ENCODE measurements at places on chromosomes 4 and X.
A peak's percentile ranks its signal among the peaks of the same experiment; 100 is the strongest.

- no peak for DNase-seq
Observed at GRCh38 chr4:3391422-3391821, 50.3 kb upstream of the HGFAC start.

- no peak for DNase-seq
Observed at GRCh38 chr4:1538941-1539772, 132.9 kb upstream of the NKX1-1 start.

DNA sequence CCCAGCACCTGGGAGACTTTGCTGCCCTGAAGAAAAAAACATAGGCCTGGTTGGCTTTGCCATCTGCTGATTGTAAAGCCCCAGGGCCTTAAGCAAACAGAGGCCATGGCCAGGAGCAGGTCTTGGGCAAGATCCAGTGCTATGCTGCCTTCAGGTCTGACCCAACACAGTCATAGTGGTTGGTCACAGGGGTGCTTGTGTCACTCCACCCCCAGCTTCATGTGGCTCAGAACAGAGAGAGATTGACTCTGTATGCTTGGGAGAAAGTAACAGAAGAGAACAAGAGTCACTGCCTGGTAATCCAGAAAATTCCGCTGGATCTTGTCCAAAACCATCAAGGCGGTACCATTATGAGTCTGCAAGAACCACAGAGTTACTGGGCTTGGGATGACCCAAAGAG, 24.4 kb upstream of the SMARCA5 start:
- DNase-seq: no peak

GRCh38 chrX:38332505-38332904, 5.2 kb upstream of the RPGR start:
- no peak for DNase-seq

DNA sequence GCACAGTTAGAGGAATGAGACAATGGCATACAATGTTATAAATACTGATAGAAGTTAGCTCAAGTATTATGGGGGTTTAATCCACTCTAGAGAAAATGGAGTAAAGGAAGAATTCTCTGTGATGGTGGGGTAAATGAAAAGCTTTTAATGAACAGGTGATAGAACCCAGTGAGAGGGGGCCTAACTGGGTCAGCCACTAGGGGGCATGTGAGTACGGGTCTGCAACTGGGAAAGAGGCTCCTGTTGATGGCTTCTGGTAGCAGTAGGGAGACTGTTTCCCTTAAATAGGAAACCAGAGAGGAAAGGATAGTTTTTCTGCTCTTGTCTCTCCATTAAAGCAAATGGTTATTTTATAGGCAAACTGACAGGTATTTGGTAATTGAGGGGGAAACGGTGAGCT, 132.8 kb upstream of the GPR101 start:
- DNase-seq: peak; percentile 1

- DNase-seq: no peak
Observed at GRCh38 chr4:53128706-53129357, 237.0 kb downstream of the SCFD2 start.

GRCh38 chrX:9476810-9477575, 12.1 kb downstream of the TBL1X start:
- DNase-seq: no peak

DNA sequence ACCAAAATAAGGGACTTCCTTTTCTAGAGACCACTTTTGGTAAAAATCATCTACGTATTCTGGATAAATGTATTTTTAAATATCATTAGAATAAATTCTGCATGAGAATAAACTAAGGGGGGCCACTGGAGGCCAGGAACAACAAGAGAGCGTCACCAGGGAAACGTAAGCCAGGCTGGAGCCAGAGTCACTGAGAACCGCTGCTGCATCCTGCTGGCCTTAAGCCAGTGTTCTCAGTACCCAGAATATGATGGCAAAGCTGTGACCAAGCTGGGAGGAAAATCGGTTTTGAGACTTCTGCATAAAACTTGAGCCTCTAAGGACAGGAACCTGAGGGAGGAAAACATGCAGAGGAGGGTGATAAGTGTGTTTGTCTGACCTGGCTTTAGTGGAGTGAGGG, 63.0 kb upstream of the FAM9A start:
- no peak for DNase-seq

DNA sequence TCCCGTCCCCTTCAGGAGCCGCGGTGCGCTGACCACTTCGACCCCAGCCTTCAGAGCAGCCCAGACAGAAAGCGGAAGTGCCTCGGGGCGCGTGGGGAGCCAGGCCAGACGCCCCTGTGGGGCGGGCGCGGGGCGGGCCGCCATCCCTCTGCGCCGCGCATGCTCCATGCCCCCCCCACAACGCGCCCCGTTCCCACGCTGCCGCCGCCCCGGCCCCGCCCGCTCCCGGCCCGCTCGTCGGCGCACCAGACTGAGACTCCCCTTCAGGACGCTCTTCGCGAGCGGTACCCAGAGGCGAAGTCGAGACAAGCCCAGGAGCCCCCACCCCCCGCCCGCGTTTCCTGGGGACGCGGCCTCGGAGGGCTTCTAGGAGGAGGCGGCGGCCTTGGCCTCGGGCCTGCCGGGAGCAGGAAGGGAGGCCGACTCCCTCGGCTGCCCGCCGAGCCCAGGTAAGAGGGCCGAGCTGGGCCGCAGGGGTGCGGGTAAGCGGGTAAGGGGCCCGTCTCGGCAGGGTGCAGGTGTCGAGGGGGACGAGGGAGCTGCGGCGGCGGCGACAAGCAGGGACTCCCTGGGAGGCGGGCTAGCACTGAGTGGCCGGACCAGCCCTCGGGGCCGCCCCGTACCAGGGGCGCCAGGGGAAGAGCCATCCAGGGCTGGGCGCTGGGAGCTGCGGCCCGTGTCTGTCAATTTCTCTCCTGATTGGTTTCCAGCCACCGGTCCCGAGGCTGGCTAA, at the start of gene ZFP92:
Gene ZFP92, plus strand, starts transcription at position 218 of the 733 bp plus-strand sequence. CDS start 6,851 bp downstream, outside the sequence.
- DNase-seq: peak; percentile 42

DNA sequence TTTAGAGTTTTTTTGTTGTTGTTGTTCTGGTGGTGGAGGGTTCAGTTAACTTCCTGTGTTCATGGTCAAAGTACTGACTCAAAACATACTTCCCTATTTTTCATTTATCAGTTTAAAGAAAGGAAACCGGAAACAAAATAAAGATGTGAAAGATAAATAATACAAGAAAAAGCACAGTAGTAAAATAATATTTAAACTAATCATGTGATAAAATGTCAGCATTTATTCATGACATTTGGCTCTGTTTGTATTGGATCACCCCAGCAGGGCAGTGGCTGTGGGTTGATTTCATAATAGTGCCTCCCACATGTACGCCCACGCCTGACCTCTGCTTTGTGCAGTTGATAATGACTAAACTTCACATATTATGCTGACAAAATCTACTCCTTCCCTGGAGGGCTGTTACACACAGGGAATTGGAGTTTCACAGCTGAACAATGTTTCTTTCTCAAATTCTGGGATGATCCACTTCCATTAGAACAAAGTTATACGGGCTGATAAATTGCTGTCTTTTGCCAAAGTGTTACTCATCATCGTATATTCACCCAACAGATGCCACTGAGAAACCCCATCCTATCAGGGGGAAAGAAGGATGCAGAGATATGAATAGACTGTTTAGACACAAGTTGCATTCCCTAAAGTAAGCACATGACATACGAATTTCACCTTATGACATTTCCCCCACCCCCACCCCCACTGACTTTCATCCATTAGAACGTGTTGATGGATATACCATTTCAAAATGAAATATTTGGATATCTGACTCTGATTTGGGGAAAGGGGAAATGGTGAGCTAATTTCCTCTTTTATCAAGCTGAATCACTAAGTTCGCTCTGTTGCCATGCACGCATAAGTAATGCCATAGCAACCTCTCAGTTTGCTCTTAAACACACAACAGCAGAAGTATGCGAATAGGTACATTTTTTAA, 48.3 kb downstream of the AMELX start:
- DNase-seq: peak; percentile 2

GRCh38 chr4:27112587-27112986, 251.9 kb downstream of the STIM2 start:
- DNase-seq: no peak

GRCh38 chr4:42225286-42225685, 72.8 kb upstream of the BEND4 start:
- no peak for DNase-seq

DNA sequence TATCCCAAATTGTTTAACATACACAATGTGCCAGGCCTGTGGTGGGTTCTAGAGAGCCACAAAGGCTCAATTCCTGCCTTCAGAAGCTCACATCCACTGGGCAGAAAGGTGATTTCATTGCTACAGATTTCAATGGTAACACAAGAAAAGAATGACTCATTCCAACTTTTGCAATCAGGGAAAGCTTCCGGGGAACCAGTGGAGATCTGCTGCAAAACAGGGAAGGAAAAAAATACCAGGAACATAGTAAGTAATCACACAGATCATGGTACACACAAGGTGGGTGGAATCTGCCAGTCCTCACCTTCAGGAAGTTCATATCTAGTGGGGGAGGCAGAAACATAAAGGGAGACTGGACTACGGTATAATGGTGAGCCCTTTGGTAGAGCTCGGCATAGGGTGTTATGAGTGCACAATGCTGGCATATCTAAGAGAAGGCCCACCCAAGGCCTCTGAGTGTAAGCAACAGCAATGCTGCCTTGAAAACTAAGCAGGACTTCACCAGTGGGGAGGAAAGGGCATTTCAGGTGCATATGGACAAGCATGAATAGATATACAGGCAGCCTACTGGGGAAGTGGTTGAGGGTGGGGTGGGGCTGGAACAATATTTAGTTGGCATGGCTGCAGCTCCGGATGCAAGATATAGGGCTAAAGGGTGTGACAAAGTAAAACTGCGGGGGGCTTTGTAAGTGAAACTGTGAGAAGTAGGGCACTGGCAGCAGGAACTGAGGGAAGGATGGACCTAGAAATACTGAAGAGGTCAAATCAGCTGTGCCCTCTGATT, 24.2 kb downstream of the GPRIN3 start:
- no peak for DNase-seq

DNA sequence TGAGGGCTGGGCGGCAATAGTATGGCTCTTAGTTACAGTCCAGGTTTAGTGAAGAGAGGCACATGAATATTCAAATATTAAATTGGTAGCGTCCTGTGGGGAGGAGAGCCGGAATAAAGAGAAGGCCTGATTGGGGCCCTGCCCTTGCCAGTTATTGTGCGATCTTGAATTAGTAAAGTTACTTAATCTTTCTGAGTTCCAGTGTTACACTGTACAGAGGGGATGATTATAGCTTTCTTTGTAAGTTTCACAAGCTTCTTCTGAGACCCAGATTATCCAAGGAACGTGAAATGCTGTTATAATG, 1.2 kb downstream of the METAP1 start:
- peak; percentile 3 for DNase-seq

DNA sequence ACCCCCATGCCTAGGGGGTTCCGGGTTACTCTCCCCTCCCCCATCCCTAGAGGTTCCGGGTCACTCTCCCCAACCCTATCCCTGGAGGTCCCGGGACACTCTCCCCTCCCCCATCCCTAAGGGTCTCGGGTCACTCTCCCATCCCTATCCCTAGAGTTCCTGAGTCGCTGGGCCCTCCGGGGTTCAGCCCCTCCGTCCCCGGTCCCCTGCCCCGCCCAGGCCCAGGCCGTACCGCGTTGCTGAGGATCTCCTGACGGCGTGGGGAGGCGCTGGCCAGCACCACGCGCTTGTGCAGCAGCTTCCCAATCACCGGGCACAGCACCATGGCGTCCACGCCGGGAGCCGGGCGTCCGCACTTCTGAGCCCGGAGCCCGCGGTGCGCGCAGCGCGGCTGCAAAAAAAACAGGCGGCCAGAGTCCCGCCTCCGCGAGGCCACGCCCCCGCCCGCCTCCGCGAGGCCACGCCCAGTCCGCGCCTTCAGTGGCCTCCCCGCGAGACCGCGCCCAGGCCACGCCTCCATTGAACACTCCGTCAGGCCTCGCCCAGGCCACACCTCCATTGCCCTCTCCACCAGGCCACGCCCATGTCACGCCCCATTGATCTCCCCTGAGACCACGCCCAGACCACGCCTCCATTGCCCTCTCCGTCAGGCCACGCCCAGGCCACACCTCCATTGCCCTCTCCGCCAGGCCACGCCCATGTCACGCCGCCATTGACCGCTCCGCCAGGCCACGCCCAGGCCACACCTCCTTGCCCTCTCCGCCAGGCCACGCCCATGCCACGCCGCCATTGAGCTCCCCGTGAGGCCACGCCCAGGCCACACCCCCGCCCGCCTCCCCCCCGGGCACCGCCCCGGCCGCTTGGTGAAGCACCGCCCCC, at the start of gene ASMTL:
Gene ASMTL, minus strand, starts transcription at position 394 of the 879 bp plus-strand sequence. Its CDS starts 69 bp downstream, at position 325.
- peak; percentile 100 for DNase-seq

DNA sequence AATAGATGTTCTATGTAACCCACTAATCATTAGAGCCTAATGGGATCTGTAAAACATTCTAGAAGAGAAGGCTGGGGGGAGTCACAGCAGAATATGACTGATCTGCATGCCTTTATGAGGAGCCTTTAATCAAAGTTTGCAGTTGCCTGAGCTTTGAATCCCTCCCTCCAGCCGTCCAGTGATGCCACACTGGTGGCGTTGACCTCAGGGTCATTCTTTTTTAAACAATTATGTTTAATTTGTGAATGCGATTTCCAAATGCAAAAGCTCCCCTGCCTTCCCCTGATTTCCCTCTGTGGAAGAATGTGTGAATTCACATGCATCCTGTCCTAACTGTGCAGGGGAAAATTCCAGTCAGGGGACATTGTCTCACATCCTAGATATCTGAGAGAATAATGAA, 199.7 kb upstream of the GPR101 start:
- no peak for DNase-seq

GRCh38 chr4:78621395-78621794, 69.8 kb downstream of the ANXA3 start:
- no peak for DNase-seq

DNA sequence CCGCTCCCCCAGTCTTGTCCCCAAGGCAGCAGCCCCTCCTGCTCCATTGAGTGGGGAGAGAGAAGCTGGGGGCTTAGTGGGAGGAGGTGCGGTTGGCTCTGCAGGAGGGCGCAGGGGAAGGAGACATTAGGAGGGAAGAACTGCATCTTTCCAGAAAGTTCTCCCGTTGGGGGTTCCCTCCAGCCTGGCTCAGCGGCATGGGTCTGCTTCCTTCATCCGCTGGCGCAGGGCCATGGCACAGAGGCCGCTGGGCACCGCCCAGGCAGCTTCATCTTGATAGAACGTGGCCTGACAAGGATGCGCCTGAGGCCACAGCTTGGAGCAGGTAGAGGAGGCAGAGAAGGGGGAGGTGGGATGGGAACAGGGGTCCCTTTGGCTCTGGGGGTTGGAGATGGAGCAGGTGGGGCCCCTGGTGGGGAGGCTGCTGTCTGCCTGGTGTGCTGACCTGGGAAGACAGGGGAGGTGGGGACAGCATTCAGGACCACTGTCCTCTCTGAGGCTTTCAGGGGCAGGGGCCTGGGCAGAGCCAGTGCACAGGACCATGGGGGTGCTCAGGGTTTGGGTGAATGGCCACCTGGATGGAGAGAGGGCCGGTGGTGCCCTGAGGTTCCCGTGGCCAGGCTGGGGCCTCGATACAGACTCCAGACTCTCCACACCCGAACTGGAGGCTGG, 12.1 kb downstream of the DOK7 start:
- no peak for DNase-seq

- no peak for DNase-seq
Observed at GRCh38 chr4:183766140-183766539, 107.0 kb downstream of the TRAPPC11 start.

DNA sequence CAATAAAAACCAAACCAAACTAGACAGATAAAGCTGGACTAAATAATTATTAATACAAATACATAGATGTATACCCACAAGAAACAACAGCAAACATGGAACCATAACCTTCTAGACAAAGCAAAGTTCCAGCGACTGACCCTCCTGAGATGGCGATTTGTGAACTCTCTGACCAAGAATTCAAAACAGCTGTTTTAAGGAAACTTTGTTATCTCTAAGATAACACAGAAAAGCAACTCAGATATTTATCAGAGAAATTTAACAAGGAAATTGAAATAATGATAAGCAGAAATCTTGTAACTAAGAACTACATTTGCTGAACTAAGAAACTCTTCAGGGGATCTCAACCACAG, 23.4 kb upstream of the MTHFD2L start:
- no peak for DNase-seq

Data from stimulated activated CD4-positive, alpha-beta T cell treated with anti-CD3 and anti-CD28 coated beads, Interleukin-4, amount 100 ng/mL, for 1 hour (primary cell).